ENCODE measurements at places on chromosomes 4 and X.

DNA sequence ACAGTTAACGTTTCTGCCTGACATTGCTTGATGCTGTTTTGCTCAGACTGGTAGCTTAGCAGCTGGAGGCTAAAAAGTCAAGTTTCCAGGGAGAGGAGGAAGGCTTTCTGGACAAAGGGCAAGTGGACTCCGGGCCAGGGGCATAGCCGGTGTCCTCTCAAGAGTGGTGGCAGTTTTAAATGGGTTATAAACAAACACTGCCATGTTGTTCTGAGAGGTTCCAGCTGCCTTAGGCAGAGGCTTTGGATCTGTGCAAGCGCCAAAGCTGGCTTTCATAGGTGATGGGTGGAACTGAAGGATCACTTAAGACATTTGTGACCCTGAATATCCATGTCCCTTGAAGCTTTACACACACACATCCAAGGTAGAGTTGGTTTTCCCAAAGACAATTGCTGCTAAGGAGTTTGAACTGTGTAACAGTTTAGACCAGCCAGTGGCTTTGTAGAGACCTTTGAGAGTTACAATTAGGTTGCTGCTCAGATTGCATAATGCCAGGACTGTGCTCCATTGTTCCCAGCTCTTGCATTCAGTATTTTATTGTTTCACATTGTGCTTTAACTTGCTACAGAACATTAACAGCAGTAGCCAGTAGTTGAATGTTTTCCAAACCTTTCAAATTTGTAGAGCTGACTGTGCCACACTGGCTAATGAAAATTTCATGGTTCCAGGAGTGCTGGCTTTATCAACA lies 54.1 kb upstream of the AP1S2 start:
- no peak for DNase-seq

DNA sequence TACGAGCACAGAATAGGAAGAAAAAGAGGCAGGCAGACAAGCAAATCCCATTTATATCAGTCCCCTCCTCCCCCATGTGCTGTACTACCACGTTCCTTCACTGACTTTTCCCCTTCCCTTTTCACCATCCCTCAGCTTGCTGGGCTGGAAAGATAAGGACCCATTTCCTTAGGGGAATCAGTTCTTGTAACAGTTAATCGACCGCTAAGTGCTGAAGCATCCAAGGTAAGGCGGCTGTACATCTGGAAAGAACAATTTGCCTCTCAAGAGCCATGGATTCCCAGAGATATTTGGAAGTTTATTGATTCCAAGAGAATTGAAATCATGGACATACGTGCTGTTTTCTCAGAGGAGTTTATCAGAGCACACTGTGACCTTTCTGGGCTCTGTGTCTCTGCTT lies 1688.0 kb downstream of the STIM2 start:
- no peak for DNase-seq

GRCh38 chr4:7126981-7127380 lies 59.1 kb upstream of the GRPEL1 start:
- no peak for DNase-seq

GRCh38 chr4:87007528-87008446 lies 73.0 kb downstream of the AFF1 start:
- peak; percentile 59 for DNase-seq

GRCh38 chrX:129825746-129826505 lies 17.8 kb downstream of the ZDHHC9 start:
- no peak for DNase-seq

GRCh38 chr4:113316879-113317278 lies 267.4 kb downstream of the ANK2 start:
- DNase-seq: no peak

DNA sequence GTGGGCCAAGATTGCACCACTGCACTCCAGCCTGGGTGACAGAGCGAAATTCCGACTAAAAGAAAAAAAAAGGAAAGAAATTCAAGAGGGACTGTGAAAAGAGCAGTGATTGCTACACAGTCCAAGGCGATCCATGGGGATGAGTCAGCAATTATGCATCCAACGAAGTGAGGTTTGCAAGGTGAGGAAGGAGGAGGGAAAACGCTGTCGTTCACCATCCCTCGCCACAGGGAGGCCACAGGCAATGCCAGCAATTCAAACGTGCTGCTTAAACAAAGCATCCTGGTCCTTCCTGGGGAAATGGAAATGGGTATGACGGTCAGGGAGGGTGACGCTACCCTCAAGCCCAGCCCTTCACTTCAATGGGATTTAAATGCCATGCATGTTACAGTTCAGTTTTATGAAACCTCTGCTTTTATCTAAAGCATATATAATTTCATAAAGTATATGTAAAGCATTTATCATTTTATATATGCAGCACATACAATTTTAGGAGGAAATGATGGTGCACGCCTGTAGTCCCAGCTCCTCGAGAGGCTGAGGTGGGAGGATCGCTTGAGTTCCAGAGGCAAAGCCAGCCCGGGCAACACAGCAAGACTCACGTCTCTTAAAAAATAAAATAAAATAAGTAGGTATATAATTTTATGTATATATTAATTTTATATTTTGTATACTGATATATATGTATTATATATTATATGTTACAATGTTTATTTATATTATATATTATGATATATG lies 108.7 kb downstream of the DHRSX start:
- DNase-seq: peak; percentile 96

GRCh38 chrX:17767734-17768133 lies 30.4 kb downstream of the SCML1 start:
- no peak for DNase-seq

- peak; percentile 83 for DNase-seq
These were observed at the start of gene SMIM10 for GRCh38 chrX:134990801-134991481. Gene SMIM10 (plus strand): TSS chrX:134990991. CDS start chrX:134991096, 105 bp downstream.

GRCh38 chrX:153818571-153819383 lies 11.6 kb downstream of the PDZD4 start:
- DNase-seq: no peak

GRCh38 chr4:52037689-52038102 lies 403 bp downstream of the SGCB start:
- peak; percentile 56 for DNase-seq

GRCh38 chr4:7755561-7755960 lies 184.1 kb downstream of the AFAP1 start:
- DNase-seq: no peak

DNA sequence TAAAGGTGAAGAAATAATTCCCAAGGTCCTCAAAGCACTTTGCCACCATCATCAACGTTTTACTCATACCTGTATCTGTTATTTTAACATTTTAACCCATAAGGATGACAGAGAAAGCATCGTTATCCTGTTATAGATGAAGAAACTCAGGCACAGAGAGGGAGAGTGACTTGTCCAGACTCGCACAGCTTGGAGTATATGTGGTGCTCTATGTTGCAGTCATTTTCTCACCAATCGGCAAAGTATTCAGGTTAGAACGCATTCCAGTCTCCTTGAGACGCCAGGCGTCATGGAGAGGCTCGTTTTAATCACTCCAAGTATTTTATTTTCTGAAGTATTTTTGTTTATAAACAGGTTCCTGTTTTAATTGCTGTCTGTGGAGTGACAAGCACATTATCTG lies 73.5 kb downstream of the IRF2 start:
- DNase-seq: peak; percentile 30

- DNase-seq: no peak
These were observed 58.9 kb upstream of the BCOR start for GRCh38 chrX:40156470-40157227.

- no peak for DNase-seq
These were observed 28.9 kb downstream of the ATP2B3 start for GRCh38 chrX:153546386-153546785.

- no peak for DNase-seq
These were observed 11.7 kb upstream of the PITX2 start for GRCh38 chr4:110634350-110635162.

DNA sequence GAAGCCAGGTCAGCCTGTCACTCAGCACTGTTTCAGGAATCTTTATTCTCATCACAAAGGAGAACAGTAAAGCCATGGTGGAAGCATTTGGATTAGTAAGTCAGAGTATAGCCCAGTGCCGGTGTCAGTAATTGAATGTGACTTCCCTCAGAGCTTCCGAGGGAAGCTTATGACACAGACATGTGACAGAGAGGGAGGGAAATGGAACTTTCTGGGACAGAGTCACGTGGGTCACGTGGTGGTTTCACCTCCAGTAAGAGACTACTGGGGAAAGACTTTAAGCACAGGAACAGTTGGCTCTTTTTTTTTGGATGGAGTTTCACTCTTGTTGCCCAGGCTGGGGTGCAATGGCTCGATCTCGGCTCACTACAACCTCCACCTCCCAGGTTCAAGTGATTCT lies 53.3 kb upstream of the CCDC160 start:
- DNase-seq: no peak

DNA sequence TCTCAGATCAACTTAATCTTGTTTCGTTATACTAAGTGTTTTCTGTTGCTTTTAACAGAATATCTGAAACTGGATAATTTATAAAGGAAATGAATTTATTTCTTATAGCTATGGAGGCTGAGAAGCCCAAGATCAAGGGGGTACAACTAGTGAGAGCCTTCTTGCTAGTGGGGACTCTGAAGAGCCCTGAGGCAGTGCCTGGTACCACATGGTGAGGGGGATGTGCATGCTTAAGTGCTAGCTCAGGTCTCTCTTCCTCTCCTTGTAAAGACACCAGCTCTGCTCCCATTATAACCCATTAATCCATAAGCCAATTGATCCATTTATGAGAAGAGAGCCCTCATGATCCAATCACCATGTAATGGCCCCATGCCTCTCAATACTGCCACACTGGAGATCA lies 17.9 kb downstream of the COX18 start:
- no peak for DNase-seq

DNA sequence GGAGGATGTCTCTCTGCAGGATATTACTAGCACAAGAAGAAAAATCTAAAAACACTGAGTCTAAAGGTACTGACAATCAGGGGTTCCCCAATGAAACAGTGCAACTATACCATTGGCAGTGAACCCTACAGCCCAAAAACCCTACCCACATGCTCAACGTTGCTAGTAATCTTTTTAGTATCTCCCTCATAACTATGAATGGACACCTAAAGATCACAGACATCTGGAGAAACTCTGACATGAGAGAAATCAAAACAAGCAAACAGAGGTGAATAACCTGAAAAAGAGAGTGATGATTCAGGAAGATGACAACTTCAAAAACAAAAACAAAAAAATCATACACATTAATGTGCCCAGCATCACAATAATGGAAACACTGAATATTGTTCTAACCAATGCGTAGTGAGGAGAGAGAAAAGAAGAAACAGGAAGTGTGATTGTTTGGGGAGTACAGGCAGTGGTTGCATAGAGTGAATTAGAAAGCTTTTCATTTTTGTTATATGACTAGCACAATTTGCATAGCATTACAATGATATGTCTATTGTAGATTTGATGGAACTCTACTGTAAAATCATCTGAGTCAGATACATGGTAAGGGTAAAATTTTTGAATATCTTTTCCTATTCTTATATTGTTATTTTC lies 78.9 kb upstream of the FMR1 start:
- no peak for DNase-seq

- no peak for DNase-seq
These were observed 147.8 kb upstream of the CXXC4 start for GRCh38 chr4:104642521-104642920.

- peak; percentile 70 for DNase-seq
These were observed 6.3 kb downstream of the FMR1 start for GRCh38 chrX:147917700-147918695.

DNA sequence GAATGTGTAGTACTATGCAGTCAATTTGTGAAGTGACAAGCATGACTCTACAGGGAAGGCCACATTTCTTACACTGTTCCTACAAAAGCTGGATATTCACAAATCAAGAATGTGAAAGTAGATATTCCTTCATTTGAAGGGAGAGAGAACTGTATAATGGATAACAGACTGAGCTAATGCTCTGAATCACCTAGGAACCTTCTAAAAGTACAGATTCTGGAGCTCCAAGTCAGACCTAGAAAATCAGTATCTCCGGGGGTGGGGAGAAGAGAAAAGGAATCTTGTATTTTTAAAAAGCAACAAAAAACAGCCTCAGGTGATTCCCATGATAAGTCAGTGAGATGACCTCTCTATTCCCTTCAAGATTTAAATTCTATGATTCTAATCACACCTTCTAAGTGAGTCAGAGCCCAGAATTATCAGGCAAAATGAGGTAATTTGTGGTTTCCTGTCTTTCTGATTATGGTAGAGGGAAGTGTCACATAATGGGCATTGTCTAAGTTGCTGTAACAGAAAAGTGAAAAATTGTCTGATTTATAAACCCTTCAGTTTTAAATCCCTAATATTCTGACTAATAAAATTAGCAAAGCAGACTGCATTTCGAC lies 80.9 kb downstream of the IL21 start:
- DNase-seq: no peak

GRCh38 chr4:38670939-38671591 lies 7.1 kb downstream of the KLF3 start:
- no peak for DNase-seq

GRCh38 chr4:143023239-143023918 lies 161.3 kb upstream of the USP38 start:
- DNase-seq: no peak

DNA sequence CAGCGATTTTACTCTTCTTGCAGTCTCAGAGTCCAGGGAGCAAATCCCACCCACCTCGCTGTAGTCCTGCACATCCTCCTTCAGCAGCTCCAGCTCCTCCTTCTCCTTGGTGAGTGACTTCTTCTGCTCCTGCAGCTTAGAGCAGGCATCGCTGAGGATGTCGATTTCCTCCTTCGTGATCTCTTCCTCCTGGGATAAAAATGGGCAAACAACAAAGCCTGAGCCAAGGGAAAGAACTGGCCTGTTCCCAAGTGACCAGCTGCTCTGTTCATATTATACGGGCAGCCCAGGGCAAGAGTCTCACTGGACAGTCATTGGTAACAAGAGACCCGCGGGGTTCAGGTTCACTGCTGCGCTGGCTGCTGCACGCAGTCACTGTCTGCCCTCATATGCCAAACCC lies 26.2 kb downstream of the FGFR3 start:
- no peak for DNase-seq

DNA sequence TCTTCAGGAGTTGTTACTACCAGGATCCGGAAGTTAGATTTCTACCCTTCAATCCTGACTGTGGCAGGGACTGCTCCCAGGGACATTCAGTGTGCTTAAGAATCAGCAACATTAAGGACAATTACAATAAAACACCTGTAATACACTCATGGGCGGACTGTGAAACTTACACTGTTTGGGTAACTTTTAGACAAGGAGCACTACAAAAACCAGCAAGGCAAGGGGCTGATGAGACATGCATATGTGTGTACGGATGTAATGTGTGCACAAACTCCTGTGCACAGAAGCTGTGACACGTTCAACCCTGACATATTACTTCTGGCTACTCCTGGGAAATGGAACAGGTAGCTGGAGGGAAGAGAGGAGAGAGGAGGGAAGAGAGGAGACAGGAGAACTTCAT lies 75.8 kb downstream of the FAT1 start:
- no peak for DNase-seq

DNA sequence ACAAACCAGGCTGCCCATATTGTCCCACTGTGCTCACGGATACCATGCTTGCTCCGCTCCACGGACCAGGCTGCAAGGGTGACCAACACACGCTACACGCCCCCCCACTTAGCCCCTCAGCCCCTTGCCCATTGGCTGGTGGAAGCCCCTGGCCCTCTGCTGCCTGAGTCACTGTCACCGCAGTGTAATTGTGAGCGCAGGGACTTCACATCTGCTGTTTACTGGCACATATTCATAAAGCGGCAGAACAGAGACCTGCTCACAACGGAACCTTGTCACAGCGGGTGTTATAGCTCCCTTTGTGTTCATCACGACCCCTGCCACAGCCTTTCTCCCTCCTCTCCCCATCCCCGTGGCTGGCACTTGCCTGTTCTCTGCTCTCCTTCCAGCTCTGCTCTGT lies 83.7 kb downstream of the PSAPL1 start:
- DNase-seq: no peak

GRCh38 chrX:109774706-109775105 lies 41.6 kb upstream of the ACSL4 start:
- DNase-seq: peak; percentile 73
